ENCODE measurements at places on chromosomes 6 and 20.
A peak's percentile ranks its signal among the peaks of the same experiment; 100 is the strongest.

- no peak for DNase-seq
Measured at GRCh38 chr6:16746812-16747211, 14.4 kb downstream of the ATXN1 start.

GRCh38 chr6:20211941-20212391 lies 303 bp downstream of the MBOAT1 start:
- no peak for DNase-seq

DNA sequence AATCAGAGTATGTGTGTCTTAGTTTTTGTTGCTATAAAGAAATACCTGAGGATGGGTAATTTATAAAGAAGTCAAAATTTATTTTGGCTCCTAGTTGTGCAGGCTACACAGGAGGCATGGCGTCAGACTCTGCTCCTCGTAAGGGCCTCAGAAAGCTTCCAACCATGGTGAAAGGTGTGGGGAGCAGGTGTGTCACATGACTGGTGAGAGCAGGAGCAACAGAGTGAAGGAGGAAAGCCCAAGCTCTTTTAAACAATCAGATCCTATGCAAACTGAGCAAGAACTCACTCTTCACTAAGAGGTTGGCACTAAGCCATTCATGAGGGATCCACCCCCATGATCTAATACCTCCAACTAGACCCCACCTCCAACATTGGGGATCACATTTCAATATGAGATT lies 1524.3 kb downstream of the HACE1 start:
- DNase-seq = no peak

DNA sequence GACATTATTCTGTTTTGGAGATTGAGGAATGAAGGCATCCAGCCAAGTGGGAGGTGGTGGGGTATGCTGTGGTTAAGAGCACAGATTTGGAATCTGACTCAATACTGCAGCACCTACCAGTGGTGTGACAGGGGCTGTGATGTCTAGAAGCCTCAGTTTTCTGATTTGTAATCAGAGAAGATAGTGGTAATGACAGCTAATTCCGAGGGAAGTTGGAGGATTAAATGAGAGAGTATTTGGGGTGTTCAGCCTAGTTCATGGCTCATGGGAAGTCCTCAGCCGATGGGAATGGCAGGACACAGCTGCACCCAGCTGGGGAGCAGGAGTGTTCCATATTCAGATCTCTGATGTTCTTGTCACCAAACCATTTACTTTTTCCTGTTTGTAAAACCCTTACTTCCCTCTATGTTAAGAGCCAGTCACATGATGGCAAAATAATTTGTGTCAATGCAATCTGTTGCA lies 9.3 kb downstream of the SLC9A8 start:
- DNase-seq = no peak

DNA sequence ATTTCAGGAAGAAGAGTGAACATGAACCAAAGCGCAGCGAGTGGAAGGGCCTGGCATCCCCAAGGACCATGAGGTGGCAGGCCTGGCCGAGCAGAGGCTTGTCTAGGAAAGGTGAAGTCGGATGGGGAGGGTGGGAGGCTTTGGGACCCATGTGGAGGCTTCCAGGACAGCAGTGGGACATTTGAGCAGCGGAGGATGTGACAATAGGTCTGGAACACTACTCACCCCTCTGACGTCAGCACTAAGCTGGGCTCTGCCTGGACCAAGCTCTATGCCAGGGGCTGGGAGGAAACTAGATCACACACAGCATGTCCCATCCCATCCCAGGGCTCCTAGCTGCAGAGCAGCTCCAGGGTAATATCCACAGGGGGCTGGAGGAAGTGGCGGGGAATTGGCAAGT lies 175.3 kb upstream of the RIN2 start:
- peak; percentile 5 for DNase-seq

DNA sequence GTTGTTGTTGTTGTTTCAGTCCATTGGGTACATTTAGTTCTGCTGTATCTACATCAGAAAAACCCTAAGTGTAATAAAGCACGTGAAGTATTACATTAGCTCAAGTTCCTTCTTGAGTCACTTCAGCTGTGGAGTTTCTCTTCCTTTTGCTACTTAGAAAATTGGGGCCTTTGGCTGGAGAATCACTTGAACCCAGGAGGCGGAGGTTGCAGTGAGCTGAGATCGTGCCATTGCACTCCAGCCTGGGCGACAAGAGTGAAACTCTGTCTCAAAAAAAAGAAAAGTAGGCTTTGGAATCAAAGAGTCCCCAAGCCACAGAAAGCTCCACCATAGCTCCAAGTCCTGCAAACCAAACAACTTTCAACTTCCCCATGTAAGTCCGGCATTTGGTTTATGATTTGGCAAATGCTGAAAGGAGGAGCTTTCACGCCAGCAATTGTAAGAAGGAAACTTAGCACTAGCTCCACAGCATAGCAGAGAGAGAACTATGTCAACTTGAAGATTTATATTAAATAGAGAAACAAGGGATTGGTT lies 56.5 kb upstream of the RNF144B start:
- no peak for DNase-seq

DNA sequence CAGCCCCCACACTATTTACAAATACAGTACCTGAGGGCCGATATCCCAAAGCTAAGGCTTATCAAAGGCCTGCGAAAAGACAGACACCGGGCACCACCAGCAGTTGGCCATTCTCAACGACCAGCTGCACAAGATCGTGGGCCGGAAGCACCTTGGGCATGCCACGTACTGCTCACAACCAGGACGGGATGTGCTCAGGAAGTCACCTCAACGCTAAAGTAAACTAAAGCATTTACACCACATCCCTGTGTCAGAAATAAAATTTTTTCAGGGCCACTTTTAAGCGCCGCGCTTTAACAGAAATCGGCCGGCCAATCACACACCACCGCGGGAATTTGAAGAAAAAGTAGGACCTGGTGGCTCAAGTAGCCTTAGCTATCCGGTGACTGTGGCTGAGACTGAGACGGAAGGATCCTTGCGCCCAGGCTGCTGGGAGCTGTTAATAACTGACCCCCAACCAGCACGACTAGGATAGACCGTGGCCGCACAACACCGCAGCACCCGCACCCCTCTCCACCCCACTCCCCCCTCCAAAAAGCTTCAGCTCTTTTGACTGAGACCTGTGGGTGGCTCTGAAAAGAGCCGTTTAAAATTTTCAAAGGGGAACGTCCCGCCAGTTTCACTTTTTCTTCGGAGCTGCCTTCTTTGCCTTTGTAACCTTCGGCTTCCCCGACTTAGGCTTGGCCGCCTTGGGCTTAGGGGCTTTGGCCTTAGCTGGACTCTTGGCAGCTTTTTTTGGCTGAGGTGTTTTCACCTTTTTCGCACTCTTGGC lies 131.2 kb upstream of the BTN3A2 start:
- DNase-seq = no peak

- DNase-seq = no peak
Measured at GRCh38 chr20:8423482-8423881, 291.4 kb downstream of the PLCB1 start.

DNA sequence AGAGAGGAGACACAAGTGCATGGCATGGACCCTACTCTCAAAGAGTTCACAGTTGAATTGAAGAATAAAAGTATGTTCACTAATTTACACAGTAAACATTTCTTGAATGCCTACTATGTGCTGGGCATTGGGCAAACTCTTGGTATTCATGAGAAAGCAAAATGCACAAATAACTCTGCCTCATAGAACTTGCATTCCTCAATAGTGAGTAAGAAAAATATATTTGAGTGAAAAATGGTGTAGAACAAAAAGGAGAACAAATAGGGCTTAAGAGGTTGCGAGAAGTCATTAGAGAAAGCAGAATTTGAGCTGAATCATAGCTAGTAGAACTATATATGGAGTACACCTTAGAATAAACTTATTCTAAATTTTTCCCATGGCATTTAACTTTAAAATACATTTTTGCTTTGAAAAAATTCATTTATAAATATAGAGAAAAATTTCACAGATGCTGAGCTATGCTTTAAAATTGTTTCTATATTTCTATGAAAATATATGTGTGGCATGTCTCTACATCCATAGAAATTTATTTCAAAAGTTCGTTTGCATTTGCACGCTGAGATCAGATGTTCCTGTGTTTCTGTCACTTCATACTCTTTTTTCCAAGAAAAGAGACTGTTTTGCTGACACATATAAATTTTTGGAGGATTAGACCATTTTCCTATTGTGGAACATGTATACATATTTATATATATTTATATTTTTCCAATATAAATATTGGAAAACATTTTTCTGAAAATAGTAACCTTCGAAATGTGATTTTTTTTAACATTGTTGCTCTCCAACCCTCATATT lies 236.1 kb downstream of the KCNQ5 start:
- no peak for DNase-seq

- DNase-seq = no peak
Measured at GRCh38 chr20:924639-925038, 8.5 kb upstream of the ANGPT4 start.

- DNase-seq = peak; percentile 15
Measured at GRCh38 chr20:49320460-49320859, 42.6 kb upstream of the ZNFX1 start.

DNA sequence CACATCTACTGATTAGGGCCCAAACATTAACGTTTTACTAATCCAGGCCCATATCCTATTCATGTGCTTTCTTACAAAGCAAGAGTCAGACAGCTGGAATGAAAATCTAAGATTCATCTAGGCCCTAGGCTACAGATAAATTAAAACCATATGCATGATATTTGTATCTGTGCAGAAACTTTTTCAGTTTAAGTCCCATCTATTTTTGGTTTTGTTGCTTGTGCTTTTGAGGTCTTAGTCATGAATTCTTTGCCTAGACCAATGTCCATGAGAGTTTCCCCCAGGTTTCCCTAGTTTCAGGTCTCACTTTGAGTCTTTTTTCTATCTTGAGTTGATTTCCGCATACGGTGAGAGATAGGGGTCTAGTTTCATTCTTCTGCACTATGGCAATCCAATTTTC lies 20.2 kb downstream of the ADNP start:
- DNase-seq = no peak

GRCh38 chr6:87851674-87852299 lies 149.8 kb upstream of the AKIRIN2 start:
- DNase-seq = no peak

DNA sequence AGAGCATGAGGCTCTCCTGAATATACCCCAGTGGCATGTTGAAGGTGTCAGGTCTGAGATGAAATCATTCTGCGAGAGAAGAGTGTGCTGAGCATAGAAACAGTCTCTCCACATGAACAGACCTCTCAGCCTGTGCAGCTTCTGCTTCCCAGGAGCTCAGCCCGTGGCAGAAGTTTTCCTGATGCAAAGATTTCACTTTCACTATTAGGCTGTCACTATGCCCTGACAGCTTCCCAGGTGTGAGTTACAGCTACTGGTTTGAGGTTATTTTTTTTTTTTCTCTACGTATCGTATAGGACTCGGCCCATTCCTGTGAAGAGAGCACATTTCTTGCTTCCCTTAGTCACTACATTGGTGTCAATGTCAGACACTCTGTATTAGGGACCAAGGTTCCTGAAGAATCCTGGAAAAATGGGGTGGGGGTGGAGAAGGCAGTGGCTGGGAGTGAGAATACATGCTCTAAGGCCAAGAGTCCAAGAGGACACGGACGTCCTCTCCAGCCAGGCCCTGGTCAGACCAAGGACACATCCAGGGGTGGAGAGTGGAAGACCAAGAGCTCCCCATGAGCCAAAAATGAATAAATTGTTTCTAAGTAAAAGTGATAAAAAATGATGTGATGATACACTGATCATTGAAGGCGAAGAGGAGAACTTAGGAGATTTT lies 121.2 kb upstream of the AKAP12 start:
- no peak for DNase-seq

- no peak for DNase-seq
Measured at GRCh38 chr20:49452011-49452482, 30.4 kb downstream of the KCNB1 start.

DNA sequence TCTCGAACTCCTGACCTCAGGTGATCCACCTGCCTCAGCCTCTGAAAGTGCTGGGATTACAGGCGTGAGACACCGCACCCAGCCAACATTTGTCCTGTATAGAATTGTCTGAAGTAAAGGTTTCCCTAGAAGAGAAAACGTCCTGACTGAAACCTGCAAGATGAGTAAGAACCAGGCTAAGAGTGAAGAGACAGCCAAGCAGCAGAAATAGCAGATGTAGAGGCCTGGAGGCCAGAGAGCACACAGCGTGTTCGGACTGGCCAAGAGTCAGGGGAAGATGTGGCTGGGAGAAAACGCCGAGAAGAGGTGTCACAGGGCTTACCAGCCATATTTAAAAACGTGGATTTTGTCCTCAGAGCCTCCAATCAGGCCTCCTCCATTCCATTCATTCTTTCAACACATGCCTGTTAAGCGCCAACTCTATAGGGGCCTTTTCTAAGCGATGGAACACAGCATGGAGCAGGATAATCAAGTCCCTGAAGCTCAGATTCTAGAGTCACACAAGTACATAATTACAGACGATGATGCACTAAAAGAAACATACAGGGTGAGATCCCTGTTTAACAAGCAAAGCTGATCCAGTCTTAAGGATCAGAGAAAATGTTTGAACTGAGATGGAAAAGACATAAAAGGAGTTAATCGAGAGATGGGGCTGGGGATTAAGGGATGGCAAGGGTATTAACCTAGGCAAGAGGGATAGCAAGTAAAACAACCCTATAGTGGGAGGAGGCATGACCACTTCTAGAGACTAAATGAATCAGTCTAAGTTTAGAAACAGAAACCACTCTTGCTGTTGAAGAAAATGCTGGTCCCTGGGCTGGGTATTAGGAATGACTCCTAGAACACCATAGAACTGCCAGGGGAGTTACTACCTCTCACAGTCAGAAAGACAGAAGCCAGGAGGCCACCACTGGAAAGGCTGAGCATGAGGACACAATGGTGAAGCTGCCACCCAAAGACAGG lies 4.8 kb downstream of the ZCCHC3 start:
- no peak for DNase-seq

DNA sequence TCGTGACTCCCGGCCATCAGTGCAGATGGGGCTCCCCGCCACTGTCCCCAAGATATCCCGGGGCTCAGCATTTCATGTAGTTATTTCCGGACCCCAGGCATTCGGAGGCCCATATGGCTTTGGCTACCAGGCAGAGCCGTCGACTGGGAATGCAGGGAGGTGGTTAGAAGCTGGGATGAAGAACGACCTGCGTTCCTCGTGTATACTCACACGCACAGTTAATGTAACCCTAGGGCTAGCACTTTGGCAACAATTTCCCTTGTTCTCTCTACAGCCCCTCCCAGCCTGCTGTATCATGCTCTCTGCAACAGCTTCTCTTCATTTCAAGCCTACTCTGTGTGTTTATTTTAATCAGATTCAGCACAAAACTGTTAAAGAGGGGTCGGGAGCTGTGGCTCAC lies 240.4 kb downstream of the MYLK4 start:
- no peak for DNase-seq

GRCh38 chr6:42727087-42727611 lies 4.8 kb upstream of the PRPH2 start:
- DNase-seq = no peak

- no peak for DNase-seq
Measured at GRCh38 chr20:23666698-23667097, 22.1 kb downstream of the CST4 start.

GRCh38 chr6:3309391-3310050 lies 50.8 kb downstream of the PSMG4 start:
- DNase-seq = peak; percentile 85

GRCh38 chr6:10310826-10311225 lies 104.0 kb downstream of the TFAP2A start:
- DNase-seq = peak; percentile 96

Measured in NCI-H2081 (cell line).